ENCODE measurements at places on chromosomes 5 and 9. TPM values are rescaled to one million over a fixed set of nuclear protein-coding genes. Genes with fewer than 3 reads are reported as not detected.

Gene MARCOL
- total RNA-seq, result not detected

DNA sequence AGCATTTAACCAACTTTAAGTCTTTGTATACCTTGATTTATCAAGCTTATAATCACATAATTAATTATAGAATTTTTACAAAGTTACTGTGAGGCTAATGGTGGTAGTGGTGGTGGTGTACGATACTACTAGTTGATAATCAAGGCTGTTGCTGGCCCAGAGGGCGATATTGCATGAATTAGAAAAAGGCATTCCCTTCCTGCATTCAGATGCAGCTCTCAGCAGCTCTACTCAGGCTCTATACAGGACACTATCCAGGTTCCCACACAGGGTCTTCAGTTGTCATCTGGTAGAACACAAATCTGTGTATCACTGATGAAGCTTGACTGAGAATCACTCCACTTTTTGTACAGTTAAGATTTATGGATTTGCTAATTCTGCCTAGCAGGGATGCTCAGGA lies 562.8 kb upstream of the C9orf72 start:
- DNase-seq, result no peak

- peak; percentile 21 for DNase-seq
Measured at GRCh38 chr9:101727612-101728524, 10.6 kb downstream of the GRIN3A start.

Gene SV2C
- 9.3 TPM for total RNA-seq

GRCh38 chr5:100590867-100591266 lies 55.7 kb downstream of the FAM174A start:
- DNase-seq, result no peak

- DNase-seq, result no peak
Measured at GRCh38 chr9:110078604-110079003, 129.4 kb downstream of the C9orf152 start.

DNA sequence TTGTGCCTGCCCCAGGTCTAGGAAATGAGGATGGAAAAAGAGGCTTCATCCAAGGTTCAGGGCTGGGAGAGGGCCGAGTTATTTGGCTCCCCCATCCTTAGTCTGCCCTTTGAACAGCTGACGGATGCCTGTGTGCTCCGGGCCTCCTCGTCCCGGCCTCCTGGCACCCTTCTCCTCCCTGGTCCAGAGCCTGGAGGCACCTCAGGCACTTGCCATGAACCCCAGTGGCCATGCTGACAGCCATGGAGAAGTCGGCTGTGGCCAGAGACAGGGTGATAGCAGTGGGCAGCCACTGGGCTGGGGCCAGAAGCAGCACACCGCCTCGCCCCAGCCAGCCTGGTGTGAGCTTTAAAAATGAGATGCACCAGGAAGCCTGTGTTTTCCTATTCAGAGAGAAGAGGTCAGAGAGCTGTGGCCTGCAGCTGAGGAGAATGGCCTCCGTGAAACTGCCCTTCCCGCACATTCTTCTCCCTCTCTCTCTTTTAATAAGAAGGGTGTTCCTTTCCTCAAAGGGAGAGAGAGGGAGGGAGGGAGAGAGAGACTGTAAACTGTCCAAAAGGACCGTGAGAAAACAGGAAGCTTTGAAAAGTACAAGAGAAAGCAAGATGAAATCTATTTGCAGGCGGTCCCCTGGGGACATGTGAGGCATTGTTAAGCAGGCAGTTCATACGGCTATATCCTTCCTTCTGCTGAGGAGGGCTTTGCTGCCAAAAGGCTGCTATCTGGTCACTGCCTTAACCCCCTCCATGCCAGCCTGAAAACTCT lies 55.3 kb downstream of the ZNF366 start:
- no peak for DNase-seq
